ENCODE measurements at places on chromosomes 12 and 14.
A peak's percentile ranks its signal among the peaks of the same experiment; 100 is the strongest.

DNA sequence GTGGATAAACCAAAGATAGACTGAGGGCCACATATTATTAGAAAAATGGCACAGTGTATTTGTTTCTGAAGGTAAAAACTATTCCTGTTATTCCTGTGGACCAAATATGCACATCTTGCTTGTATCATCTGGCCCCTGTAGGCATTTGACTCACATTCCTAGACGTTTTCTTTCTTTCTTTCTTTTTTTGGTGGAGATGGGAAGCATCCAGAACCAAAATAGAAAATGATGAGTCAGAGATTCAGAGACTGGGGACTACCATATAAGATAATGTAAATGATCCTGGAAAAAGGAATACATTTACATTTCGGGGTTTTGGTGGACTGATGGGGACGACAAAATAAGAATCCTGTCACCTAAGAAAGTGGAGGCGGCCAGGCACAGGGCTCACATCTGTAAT is 24.2 kb downstream of the TRIM9 start:
- DNase-seq: no peak

GRCh38 chr14:42374332-42374731 is 767.7 kb downstream of the LRFN5 start:
- no peak for DNase-seq

- DNase-seq: peak; percentile 80
Measured at GRCh38 chr14:75825147-75825592, 156.6 kb downstream of the TGFB3 start.

DNA sequence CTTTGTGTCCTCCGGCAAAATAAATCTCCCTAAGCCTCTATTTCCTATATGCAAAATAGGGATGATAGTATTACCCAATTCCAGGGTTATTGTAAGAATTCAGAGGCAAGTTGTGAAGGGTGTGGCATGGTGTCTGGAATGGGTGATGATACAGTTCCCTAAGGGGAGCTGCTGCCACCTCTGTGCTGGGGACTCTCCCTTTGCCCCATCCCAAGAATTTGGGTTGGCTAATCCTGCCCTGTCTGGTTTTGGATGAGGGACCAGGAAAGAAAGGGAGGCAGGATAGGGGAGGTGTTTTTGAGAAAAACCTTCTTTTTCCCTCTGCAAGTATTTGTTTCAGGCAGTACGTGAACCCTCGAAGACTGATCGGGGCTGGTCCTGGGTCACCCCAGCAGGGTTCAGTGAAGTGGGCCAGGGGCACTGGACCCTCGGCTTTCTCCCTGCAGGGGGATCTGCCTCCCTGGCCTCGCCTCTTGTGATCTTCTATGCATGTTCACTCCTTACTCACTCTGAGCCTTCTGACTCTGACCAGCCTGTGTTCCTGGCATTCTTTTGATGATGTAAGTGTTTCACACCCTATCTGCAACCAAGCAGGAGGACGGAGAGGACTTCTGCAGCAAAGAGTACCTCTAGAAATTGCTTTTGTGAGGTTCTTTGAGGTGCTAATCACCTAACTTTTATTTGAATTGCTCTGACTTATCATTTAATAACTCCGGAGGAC is 60.8 kb downstream of the RASSF3 start:
- DNase-seq: no peak

DNA sequence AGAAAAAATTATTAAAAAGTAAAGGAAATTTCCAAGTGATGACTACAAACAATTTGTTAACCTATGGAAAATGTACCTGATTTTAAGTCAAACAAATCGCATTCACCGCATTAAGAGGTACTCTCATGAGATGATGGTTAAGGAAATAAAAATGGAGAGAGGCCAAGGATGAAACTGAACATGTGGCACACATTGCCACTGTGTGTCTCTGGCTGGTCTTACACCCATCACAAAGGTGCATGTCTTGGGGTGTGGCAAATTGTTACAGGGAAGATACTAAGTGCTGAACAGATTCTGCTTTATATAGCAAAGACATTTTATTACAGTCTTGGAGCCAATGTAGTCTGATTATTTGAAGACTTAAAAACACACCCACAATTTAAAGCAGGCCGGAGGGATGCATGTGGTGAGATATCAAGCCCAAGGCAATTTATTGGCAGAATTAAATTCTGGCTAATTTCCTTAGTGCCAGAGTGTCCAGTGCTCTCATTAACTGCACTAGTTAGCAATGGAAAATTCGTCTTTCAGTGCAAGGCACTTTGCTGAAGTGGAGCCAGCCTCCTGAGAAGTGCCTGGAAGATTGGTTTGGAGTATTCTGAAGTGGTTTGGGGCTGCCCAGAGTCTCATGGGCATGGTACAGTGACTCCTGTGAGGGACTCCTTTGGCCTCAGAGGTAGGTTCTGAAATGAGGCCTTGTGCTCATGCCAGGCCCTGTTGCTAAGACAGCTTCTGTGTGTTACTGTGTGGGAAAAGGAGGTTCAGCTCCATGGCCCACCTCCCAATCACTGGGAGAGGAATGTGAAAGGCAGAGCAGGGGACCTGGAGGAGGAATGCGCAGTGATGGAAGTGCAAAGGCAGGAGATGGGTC is 166.9 kb downstream of the BRMS1L start:
- DNase-seq: no peak

- no peak for DNase-seq
Measured at GRCh38 chr12:51846911-51847642, 1.4 kb downstream of the FIGNL2 start.

DNA sequence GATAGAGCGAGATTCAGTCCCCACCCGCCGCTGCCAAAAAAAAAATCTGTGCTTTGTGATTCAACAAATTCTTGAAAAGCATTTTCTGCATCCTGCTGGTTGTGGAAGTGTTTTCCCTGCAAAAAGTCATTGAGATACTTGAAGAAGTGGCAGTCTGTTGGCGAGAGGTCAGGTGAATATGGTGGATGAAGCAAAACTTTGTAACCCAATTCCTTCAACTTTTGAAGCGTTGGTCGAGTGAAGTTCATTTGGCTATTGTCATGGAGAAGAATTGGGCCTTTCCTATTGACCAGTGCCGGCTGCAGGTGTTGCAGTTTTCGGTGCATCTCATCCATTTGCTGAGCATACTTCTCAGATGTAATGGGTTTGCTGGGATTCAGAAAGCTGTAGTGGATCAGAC is 20.9 kb downstream of the SRGAP1 start:
- no peak for DNase-seq

DNA sequence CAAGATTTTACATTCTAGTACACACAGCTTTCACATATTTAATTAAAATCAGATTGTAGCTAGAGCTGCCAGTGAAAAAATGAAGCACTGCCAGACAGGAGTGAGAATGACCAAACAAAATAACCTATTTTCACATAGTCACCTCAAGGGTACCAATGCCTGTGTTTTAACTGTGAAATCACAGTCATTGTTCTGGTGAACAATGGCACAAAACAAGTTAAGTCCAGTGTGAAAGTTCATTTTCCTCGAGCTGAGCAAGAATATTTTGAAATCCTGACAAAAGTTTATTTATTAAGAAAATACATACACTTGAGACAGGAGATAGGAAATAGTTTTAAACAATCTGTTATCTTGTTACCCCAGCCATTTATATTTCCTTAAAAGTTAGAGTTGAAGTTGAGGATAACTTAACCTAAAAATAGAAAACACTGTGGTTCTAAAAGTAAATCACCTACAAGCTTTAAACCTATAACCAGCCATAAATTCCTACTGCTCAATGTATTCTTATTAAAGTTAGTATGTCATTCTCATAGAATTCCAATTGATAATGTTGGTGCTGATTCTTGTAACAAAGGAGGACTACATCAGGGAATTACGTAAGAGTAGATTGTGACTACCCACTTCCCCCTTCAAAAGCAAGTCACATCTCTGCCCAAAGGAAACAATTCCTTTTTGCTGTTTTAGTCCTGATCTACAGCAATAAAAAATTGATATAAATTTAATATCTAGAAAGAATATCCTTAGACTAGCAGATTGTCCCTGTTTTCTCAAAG is 15.9 kb downstream of the DENND5B start:
- no peak for DNase-seq

DNA sequence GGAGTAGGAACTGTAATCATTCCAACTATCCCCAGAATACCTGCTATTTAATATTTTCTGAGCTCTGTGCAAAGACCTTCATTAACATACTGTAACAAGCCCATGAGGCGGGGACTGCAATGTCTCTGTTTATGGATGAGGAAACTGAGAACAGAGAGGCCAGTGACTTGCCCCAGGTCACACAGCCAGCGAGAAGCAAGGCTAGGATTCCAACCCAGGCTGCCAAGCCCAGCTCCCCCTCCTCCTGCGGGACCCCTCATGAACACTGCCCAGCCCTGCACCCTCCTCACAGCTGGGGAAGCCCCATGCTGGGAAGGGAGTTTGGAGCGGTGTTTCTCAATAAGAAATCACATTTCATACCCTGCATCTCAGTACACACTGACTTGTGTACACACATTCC is 10.9 kb downstream of the HVCN1 start:
- DNase-seq: no peak

DNA sequence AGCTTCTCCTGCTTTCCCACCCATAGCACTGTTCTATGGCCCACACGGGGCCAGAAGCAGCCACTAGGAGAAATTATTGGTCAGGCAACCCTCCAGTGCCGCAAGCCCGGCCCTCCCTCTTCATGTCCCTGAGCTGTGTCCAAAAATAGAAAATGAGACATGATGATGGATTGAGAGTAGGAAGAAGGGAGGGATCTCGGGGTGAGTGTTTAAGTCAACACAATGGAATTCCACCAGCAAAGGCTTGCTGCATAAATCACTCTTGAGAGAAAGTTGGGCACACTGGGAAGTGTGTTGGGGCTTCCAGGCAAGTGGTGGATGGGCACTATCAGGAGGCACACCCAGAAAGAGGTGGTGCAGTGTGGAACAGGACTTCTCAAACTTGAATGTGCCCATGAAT is 94.2 kb downstream of the LLPH start:
- DNase-seq: peak; percentile 90

DNA sequence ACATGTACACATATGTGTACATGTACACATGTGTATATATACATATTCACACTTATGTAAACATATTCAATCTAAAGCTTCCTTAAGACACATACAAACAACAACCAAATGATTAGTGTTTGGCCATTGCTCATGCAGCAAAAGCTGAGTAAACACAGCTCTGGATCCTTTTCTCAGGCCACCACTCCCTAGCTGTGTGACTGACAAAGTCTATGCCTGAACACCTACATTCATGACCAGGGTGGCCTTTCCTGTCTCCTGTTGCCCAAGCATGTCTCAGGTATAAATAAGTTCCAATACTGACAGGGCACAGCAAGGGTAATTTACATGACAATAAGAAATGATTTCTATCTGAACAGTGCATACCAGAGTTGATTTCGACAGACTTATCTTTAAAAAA is 1.4 kb upstream of the PTPRO start:
- no peak for DNase-seq

GRCh38 chr12:113089839-113090238 is 33.3 kb downstream of the DTX1 start:
- DNase-seq: no peak

DNA sequence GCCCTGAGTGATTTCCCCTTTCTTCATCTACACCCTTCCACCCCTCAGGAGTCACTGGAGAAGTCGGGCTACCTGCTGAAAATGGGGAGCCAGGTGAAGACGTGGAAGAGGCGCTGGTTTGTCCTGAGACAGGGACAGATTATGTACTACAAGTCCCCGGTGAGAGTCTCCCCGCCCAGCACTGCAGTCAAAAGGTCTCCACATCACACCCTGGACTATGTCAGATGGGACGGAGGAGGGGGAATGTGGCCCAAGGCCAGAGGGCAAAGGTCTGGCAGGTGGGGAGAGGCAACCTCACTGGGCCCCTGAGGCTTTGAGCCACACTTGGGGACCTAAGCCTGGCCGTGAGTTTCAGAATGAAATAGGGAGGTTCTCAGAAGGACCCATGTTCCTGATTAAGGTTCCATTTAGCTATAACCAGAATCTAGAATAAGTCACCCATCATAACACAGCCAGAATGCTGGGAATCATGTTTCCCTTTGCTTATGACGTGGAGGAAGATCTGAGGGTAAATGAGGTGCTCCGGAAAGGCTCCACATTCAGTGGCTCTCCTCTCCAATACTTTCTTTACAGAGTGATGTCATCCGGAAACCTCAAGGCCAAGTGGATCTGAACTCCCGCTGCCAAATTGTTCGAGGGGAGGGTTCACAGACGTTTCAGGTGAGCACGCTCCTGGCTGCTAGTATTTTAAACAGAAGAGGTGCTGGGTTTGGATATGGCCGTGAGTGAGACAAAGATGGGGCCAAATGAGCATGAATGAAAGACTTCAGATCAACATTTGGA is 26.6 kb downstream of the PIGH start:
- no peak for DNase-seq

- no peak for DNase-seq
Measured at GRCh38 chr14:71741241-71741640, 191.0 kb upstream of the RGS6 start.

GRCh38 chr14:75274899-75275569 is 3.6 kb upstream of the FOS start:
- no peak for DNase-seq

DNA sequence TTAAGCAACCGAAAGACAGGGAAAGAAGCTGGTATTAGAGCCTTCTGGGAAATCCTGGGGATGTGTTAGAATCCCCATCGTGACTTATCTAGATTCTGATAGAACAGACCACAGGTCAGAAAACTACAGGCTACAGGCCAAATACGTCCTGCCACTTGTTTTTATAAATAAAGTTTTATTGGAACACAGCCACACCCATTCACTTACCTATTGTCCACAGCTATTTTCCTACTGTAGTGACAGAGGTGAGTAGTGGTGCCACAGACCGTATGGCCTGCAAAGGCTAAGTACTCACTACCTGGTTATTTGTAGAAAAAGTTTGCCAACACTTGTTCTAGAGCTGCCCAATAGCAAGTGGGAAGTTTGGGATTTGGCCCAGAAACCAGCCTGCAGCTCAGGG is 53.8 kb downstream of the HRK start:
- DNase-seq: no peak

- DNase-seq: no peak
Measured at GRCh38 chr12:124673801-124674617, 106.6 kb upstream of the NCOR2 start.

- DNase-seq: no peak
Measured at GRCh38 chr12:111430433-111431353, 25.0 kb downstream of the SH2B3 start.

DNA sequence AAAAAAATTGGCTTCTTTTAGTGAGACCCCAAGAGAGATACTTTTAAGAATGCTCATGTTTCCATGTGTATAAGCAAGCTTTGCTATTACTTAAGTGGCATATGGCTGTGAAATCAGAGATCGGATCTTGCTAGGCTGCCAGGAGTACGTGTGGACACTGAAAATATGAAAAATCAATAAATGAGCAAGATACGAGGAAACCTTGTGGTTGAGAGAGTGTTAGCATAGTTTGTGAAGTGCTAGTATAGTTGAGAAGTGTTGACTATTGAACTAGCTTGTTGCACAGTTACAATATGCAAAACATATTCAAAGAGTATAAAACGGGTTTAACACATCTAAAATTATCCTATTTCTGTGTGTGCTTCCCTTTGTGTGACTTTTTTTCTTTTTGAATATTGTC is 230.9 kb upstream of the NOVA1 start:
- no peak for DNase-seq

- DNase-seq: no peak
Measured at GRCh38 chr14:66596241-66596985, 88.5 kb downstream of the GPHN start.

All from skeletal muscle cell (primary cell).